Activated CD8-positive, alpha-beta memory T cell treated with anti-CD3 and anti-CD28 coated beads for 1 hour (primary cell): ENCODE measurements at places on chromosomes 1 and 21.

DNA sequence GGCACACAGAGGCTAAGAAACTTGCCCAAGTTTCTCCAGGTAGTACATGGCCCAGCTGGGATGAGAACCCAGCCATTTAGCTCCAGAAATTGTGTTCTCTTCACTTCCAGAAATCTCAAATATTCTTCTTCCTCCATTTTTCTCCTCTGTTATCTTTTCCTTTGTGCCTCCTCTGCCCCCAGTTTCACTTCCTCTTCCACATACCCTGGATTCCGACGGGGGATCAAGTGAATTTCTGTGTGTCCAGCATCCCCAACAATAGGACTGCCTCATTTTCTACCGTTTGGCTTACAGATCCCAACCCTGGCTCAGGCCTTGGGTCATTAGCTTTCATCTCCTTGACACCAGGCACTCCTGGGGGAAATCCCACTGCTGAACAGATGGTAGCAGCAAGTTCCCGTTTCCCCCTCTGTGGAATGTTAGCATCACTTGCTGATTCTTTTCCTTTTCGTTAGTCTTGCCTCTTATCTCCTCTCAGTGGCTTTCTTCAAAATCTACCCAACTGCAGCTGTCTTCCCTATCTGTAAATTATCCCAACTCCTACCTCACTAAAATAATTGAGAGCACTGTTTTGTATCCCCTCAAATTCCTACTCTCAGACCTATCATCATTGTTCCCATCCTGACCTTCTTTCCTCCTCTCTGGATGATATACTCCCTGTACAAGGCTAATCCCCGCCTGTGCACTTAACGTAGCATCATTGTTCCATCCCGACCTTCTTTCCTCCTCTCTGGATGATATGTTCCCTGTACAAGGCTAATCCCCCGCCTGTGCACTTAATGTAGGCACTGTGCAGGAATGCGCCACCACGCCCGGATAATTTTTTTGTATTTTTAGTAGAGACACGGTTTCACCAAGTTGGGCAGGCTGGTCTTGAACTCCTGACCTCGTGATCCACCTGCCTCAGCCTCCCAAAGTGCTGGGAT lies 36.5 kb downstream of the SCCPDH start:
- DNase-seq, result no peak

DNA sequence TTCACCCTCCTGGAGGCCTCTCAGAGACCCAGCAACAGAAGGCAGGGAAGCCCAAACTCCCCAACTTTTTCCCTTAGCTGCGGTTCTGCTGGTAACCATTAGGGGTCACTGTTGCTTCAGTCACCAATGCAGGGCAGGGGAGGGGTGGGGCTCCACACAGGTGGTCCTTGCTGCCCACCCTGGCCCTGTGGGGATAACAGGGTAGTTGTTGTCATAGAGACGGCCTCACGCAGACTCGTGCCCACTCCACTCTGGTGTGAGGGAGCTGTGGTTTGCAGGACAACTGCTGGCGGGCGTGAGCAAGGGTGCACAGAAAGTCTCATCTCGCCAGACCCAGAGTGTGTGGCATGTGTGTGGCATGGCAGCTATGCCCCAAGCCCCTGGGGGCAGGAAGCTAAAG lies 19.9 kb downstream of the INSRR start:
- DNase-seq, result no peak

- no peak for DNase-seq
Measured at GRCh38 chr1:85328713-85329397, 52.4 kb upstream of the BCL10 start.

DNA sequence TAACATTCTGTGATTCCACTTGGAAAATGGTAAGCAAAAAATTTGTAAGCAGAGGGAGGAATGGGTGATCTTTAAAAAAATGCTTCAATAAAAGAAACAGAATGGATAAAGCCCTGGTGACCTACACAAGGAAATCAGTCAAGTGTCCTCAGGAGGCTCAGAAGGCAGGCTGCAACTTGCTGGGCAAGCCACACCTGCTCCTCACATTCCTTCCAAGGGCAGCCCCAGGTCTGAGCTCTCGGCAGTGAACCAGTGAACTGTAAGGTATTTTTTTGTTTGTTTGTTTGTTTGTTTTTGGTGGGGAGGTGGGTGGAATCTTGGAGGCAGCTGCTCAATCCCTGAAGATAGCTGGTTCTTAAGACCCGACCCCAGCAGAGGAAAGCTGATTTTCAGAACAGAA lies 4.4 kb downstream of the TACSTD2 start:
- DNase-seq, result no peak

GRCh38 chr1:18045621-18046020 lies 62.0 kb upstream of the IGSF21 start:
- no peak for DNase-seq

- no peak for DNase-seq
Measured at GRCh38 chr1:2306151-2306978, 78.2 kb downstream of the SKI start.
